ENCODE measurements at places on chromosomes 13 and 19. TPM values are rescaled to one million over a fixed set of nuclear protein-coding genes. Genes with fewer than 3 reads are reported as not detected.

Gene IGFL4
- total RNA-seq = 0.69 TPM

Gene TMEM147
- 126 TPM for total RNA-seq

Gene TMEM190
- total RNA-seq = not detected

Gene ZNF329
- total RNA-seq = 8.3 TPM

Gene KASH5
- total RNA-seq = not detected

Gene TPTE2
- total RNA-seq = not detected

Gene SLC35E1
- 15.7 TPM for total RNA-seq

All from melanocyte of skin (primary cell).